ACHN (cell line): ENCODE measurements at places on chromosomes 11 and 22.

GRCh38 chr22:39999144-39999757, 4.5 kb downstream of the FAM83F start:
- no peak for DNase-seq

DNA sequence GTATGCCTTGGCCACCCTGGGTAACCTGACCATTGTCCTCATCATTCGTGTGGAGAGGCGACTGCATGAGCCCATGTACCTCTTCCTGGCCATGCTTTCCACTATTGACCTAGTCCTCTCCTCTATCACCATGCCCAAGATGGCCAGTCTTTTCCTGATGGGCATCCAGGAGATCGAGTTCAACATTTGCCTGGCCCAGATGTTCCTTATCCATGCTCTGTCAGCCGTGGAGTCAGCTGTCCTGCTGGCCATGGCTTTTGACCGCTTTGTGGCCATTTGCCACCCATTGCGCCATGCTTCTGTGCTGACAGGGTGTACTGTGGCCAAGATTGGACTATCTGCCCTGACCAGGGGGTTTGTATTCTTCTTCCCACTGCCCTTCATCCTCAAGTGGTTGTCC, 2.7 kb downstream of the OR51D1 start:
- no peak for DNase-seq

DNA sequence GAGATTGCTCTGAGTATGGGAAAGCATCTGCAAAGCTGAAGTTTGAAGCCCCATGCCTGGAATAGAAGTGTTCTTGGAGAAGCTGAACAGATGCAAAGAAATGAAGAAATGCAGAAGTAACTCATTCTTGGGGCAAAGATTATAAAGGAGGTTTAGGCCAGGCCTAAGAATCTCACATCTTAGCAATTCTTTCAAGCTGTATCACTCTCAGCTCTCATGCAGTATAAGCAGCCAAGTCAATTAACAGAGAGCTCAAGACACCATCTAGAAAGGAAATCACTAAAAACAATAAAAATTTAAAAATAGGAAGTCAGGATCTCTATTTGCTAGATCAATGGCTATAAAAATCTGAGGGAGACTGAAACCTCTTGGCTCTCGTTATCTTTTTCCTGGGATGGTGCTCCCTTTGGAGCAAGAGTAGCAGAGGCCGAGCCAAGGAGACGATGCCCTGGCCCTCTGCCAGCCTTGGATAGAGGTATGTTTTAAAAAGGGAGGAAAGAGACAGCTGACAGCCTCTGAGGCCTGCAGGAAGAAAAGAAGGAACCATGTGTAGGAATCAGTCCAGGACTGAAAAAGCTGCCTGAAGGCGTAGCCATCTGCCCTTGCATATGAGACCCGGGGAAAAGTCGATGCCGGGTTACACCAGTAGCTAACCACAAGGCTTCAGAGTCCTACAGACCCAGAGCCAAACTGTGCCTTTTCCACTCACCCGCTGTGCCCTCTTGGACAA, 229.8 kb downstream of the BLID start:
- no peak for DNase-seq

- no peak for DNase-seq
These were observed 15.9 kb downstream of the UBASH3B start for GRCh38 chr11:122671400-122671891.

DNA sequence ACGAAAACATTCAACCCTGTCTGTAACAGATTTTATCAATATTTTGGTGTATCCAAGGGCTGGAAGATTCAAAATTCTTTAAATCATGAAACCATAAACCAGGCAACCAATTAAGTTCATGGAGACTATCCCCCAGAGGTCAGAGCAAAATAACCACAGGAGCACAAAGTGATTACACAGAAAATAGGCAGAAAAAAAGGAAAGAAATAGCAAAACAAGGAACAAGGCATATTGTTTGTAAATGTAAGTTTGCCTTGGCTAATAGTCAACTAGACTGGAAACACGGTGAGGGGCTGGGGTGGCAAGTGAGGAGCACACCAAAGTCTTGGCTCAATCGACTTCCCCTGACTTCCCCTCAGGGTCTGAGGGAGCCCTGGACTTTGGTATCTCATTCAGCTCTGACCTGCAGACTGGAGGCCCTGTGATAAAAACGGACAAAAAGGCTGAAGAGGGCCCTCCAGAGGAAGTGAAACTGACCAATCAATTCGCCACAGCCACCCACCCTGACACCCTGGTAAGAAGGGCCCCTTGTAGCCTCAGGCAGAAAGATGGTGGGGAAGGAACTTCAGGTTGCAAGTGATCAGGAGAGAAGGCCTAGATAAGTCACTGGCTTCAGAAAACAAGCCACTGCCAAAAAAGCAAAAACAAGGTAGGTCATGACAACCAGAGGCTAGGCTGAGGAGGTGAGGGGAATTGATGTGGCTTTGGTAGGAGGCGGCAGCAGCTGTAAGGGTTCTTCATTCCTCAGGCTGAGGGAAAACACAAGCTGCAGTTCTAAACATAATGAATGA, 1.8 kb downstream of the SIK3 start:
- no peak for DNase-seq

DNA sequence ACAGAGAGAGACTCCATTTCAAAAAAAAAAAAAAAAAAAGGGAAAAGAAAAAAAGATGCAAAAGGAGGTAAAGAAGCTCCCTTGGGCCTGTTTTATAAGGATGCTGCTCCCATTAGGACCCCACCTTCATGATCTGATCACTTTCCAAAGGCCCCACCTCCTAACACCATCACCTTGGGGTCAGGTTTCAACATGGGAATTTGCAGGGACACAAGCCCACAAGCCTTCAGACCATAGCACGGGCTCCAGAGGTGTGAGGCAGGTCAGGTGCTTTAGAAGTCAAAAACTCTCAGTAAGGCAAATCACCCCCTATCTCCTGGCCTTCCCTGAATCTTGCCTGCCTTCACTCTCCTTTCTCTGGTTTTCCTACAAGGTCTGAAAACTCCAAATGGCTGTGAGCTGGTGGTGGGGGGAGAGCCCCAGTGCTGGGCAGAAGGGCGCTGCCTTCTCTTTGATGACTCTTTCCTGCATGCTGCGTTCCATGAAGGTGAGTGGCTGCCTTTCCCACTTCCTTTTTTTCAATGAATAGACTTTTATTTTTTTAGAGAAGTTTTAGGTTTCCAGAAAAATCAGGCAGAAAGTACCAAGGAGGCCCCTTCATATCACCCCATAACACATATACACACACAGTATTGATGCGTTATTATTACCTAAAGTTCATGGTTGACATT, 13.2 kb downstream of the ASPHD2 start:
- no peak for DNase-seq

DNA sequence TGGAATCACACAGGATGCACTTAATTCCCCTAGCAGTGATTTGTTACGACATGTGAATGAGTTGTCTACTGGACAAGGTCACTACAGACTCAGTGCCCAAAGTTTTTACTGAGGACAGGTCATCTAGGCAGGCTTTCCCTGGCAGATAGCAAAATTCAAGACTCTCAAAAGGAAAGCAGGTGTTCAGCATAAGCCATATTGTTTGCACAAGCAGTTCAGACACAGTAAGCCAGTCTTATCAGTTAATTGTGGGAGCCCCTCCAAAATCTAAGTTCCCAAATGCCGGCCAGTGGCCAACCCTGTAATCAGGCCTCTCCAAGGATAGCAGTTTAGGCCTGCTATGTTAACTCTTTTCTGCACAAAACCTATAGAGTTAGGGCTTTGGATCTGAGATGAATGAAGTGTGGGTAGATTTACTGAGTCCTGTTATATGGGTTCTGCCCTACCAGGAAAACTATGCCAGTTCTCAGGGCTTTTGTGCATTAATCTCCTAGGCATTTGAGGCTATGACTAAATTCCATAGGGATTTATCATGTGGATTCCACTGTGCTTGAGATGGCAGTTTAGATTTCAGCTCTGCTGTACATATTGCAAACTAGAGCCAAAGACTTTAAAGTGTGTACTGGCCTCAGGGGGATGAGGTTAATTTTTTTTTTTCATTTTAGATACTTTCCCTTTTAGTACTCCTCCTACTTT, 4.8 kb upstream of the ARHGEF12 start:
- DNase-seq, result peak; percentile 87

- no peak for DNase-seq
These were observed 10.1 kb downstream of the TXN2 start for GRCh38 chr22:36471341-36471821.

DNA sequence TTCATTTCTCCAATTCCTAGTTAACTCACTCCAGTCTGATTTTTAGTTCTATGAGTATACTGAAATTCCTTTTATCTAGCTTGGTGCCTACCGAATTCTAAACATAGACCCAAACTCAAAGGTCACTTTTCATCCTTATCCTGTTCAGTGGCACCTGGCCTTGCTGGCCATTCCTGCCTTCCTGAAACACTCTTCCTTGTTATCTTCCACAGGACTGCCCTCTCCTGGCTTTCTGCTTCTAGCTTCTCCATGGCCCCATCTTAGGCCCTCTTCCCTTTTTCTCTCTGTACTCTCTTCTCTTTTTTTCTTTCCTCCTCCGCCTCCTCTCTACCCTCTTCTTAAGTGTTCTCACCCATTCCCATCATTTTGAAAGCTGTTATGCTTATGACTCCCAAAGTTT, 87.3 kb downstream of the WNT11 start:
- no peak for DNase-seq
